Stimulated activated CD4-positive, alpha-beta T cell treated with anti-CD3 and anti-CD28 coated beads, Interleukin-15, amount 100 ng/mL, for 1 hour (primary cell): ENCODE measurements at places on chromosomes 7 and 10.

DNA sequence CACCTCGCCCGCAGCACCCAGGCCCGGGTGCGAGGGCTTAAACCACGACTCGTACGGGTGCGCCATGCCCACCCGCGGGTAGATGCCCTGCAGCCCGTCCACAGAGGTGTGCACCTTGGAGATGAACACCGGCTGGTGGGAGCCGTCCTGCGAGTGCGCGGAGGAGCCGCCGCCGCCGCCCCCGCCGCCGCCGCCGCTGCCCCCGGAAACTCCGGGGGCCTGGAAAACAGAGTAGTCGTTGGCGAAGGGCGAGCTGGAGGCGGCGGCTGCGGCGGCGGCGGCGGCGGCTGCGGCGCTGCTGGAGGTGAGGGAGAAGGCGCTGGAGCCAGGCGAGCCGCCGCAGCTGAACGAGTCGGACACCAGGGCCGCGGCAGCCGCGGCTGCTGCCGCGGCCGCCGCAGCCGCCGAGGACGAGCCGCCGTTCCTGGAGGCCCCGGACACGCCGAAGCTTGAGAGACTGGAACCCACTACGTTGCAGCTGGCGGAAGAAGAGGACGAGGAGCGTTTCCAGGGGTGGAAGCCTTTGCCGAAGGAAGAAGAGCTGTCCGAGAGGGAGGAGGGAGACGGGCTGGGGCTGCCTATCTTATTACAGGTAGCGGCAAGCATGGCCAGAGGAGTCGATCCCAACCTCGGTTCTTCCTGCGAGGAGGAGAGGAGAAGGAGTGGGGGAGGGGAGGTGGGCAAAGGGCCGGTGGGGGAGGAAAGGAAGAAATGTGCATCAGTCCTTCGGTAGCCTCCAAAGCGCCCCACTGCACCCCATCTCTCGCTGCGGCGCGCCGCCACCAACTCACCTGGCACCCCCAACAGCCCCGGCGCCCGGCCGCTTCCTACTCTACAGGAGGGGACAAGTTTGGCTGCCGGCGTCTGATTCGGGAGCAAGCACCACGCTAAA is 1.3 kb downstream of the SP8 start:
- DNase-seq: no peak

DNA sequence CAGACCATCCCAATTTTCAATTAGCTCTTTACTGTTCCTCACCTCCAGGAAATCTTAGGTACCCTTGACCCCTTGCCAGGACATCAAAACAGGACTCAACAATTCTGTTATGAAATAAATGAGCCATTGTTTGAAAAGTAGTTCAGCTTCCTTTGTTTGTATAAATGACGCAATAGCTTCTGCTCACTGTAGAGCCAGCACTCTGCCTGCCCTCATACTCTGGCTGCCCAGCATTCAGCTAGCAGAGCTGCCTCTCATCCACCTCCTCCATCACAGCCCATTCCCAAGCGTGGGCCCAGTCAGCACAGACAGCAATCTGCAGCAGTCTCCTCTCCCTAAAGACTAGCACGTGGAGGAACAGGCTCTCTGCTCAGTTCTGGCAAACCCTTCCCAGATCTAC is 478.6 kb downstream of the GRID1 start:
- DNase-seq: no peak

DNA sequence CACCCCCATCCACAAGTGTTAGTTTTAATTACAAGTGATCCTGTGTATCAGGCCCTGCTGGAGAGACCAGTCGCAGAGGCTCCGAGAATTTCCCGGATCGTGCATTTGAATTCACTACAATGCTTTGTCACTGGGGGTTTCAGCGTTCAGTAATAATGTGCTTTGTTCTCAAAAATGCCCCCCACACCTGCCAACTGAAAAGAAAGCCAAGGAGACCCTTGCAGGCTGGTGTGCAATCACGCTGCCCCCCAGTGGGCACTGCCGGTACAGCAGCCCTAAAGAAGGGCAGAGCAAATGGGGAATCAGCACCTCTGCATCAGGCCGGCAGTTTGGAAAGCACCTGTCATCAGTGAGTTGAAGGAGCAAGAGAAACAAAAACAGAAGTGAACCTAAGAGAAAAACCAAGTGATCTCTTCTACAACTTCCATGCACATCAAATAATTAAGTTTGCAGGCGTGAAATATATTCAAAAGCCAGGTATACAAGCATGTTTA is 177.6 kb downstream of the PARD3 start:
- DNase-seq: peak; percentile 19

DNA sequence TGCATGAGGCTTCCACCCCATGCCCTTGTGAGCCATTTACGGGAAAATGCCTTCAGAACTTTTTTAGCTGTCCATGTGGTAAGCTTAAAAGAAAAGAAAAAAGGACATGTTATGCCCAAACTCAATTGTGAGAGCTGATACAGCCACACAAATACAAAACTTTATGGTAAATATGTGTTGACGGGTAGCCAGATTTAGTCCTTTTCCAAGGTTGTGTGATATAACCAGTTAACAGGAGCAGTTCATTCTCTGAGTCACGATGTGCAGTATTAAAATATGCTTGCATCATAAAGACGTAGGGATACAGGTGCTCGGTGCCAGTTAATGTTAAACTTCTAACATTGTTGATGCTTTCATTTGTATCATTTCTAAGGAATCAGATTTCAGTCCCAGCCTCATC is 350.4 kb downstream of the DNAJB6 start:
- no peak for DNase-seq

DNA sequence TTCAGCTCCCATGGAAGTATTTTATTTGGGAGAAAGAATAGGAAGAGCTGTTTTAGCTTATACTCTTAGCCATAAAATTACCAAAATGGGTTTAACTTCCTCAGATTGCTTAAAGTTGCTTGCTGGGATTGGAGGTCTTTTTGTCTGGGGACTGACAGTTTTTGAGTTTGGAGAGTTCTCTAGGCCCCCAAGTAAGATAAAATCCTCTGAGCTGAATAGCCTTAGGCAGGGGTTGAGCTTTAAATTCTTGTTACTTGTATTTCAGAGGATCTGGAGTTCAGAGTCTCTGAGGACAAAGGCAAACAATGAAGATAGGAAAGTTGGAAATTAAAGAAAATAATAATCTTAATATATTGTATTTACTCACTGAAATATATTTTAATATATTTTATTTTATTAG is 294.4 kb upstream of the DKK1 start:
- no peak for DNase-seq

DNA sequence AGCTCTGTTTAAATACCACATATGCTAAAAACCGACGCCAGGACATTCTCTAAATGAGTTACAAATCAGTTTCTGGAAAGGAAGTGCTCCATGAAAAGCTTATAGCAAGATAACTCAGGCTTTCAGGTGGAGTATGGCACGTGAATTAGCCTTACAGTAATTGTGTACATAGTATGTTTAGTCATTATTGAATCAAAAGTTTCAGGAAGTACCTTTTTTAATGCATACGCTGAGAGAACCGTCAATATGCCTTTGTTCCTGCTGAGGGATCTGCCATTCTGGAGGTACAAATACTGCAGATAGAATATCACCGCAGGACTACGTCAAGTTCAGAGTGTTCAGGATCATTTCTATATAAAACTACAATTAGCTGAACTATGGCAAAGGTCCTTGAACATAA is 45.7 kb downstream of the ANKMY2 start:
- no peak for DNase-seq

DNA sequence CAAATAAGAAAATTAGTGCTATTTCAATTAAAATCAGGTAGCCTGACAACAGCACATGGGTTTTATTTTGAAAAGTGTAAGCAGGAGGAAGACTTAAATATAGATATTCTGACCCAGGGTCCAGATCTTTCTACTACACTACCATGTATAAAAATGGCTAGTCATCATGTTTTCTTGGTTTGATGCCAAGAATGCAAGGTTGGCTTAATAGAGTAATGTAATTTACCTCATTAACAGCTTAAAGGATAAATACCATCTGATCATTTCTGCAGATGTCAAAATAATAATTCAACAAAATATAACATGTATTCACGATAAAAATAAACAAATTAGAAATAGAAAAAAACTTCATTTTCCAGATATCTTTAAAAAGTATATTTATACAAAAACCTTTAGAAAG is 39.4 kb downstream of the FRMD4A start:
- DNase-seq: no peak

DNA sequence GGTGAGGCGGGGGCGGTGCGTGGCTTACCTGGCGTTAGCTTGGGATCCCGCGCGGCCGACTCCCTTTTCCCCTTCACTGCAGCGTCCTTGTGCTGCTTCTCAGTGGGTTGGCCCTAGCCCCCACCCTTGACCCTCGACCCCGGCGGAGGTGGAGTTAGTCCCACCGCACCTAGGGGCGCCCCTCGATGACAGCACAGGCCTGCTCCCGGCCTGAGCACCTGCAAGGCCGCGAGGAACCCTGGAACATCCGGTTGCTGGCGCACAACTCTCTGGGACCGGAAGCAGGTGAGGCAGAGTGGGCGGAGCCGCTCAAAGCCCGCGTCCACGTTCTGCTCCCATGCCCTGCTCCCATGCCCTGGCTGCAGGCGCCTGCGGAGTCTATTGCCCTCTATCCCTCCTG is 266.9 kb downstream of the USP6NL start:
- no peak for DNase-seq

DNA sequence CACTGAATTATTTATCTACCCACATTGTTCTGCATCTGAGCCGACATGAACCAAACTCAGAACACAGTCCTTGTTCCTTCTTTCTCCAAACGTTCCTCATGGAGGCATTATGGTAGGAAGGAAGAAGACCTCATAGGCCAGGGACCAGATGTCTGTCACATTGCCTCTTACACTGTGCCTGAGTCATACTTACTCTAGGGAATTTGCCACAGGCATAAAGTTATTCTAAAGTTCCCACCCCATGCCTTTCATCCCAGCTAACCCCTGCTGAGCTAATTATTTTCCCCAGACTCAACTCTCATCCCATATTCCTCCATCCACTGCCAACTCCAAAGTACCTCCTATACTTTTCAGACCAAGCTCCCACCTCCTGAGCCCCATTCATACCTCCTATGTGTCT is 21.2 kb downstream of the MAT1A start:
- no peak for DNase-seq

- DNase-seq: peak; percentile 27
These were observed 776 bp downstream of the PEX1 start for GRCh38 chr7:92527300-92528187.

DNA sequence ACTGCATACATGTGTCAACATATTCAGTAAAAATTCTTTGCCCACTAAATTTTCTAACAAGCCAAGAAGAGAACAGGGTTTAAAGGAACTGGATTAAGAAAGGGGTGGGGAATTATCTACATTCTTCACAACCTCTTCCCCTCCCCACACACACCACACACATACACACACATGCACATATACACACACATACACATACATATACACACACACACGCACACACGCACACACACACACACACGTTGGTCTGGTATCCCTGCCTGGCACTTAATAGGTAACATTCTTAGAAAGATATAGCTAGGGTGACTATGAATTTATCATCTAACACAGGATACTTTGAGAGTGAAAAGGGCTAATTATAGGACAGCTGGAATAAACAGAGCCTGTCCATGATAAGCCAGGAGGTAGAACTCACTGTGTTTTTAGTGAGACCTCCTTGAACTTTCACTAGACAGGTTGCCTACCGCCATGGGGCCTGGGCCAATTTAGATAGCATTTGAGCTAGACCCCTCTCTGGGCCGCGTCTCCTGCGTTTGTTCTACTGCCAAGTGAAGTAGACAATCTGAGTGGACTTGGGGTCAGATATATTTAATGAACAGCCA is 33.1 kb upstream of the EPC1 start:
- DNase-seq: no peak

DNA sequence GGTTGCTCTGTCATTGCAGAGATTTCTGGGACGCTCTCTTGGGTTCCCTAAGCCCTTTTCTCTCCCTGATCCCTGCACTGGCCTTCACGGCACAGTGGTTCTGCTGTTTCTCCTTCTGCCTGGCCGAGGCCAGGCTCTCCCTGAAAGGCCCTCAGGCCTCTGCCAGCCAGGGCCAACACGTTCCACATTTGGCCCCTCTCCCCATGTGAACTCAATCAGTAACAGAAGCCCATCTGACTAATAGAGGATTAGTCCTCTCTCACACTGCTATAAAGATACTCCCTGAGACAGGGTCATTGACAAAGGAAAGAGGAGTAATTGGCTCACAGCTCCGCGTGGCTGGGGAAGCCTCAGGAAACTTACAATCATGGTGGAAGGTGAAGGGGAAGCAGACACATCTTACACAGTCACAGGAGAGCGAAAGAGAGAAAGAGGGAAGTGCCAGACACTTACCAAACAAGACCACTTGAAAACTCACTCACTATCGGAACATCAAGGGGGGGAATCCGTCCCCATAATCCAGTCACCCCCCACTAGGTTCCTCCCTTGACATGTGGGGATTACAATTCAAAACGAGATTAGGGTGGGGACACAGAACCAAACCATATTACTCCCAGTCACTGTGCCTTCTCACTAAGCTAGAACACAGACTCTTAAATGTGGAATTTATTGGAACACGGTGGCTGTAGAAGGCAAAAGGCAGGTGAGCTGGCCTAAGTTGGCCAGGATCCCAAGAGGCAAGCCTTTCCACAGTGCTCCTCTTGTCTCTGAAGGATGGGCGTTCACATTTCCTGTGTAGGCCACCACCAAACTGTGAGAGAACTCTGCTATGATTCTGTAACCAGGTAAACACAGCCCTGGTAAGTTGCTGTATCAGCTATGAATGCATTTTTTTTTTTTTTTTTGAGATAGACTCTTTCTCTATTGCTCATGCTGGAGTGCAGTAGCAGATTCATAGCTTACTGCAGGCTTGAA is 8.8 kb downstream of the FZD8 start:
- DNase-seq: no peak

DNA sequence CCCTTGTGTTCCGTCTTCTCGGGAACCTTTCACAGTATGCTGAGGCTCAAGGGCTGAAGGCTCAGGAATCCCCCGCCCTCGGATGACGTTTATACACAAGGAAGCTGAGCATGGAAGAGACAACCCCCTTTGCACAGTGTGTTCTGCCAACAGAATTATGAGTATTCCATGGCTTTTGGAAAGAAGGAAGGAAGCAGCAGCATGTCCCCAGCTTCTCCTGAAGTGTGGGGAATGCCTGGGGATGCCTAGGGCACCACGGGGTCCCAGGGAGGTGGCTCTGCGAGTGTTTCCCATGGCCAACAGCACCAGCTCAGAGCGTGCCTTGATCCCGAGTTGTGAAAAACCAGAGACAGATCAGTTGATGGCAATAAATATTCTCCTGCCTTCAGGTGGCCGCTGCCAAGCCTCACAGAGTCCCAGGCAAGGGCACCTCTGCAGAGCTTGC is 88.8 kb upstream of the DDC start:
- DNase-seq: no peak

GRCh38 chr7:43749383-43749940 is 9.0 kb upstream of the BLVRA start:
- DNase-seq: no peak

- DNase-seq: no peak
These were observed 47.8 kb downstream of the SLC35G1 start for GRCh38 chr10:93941606-93942005.

DNA sequence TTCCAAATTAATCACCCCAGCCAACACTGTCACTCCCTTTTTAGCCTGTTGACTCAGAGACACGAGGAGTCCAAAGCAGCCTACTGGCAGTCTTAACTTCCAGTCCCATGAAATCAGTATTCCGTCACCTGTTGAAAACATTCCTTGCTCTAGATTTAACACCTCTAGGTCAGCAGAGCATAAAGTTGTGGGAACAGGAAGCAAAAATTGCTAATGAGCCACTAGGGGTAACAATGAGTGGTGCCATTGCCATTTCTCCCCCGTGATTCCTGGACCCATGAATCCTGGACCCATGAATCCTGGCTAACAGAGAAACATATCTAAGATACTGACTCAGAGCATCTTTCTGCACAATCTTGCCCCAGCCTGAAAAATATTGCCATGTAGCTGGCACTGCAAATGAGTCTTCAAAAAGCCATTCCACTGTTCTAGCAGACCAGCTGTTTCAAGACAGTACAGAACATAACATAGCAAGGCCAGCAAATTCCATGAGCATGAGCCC is 252.7 kb upstream of the PTER start:
- DNase-seq: no peak
